EH (cell line): ENCODE measurements at places on chromosomes 7 and 10.

DNA sequence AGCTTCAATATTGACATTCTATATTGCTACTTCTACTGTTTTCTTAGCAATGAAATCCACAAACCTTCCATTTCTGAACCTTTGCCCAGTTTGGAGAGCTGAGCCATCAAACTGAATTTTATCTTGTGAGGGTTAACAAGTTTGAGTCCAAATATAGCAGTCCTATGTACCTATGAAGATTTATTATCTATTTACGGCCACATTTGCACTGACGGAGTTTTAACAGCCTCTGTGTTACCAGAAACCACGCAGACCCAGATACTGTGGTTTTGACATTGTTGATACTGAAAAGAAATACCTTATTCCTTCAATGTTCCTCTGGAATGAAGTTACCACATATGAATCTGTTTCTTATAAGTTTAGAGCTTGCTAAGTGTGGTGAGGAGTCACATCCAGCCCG, 172.6 kb downstream of the FGFR2 start:
- DNase-seq, result no peak

- DNase-seq, result peak; percentile 64
These were observed 144.4 kb downstream of the DYNC1I1 start for GRCh38 chr7:95916573-95917297.

DNA sequence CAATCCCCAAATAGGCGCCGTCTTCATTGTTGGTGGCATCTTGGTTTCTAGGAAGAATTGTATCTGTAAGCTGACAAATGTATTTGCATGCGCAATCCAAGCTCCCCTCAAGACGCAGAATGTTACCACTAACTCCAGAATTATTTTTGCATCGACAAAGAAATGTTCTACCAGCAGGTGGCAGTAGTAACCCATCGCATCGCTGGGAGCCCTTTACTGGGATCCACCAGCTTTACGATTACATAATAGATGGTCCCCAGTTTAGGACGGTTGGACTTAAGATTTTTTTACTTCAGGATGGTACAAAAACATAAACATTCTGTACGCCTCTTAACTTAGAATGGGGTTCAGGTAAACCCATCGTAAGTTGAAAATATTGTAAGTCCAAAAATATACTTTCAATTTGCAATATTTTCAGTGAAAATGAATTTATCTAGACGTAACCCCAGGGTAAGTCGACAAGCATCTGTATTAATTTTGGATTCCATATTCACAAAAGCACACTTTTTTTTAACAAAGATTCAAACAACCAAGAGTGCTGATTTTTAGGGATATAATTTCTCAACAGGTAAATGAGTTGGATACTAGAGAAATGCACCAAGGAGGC, 114.0 kb upstream of the COBL start:
- peak; percentile 31 for DNase-seq

DNA sequence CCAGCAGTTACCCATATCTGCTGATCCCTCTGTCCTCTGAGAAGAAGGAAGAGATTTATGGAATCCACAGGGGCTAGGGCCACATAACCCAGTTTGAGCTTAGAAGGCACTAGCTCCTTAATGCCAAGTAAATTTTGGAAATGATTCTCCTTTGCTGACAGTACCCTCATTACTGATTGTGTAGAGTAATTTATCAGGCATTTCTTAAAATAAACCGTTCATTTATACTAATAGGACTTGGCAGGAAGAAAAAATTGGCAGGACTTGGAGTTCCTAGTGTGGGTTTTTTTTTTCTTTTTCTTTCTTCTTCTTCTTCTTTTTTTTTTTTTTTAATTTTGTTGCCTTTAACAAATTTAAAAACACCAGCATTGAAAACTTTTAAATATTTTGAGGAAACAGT, 645.7 kb downstream of the SUGCT start:
- peak; percentile 43 for DNase-seq

- DNase-seq, result no peak
These were observed 30.1 kb downstream of the LDB3 start for GRCh38 chr10:86698207-86698940.

DNA sequence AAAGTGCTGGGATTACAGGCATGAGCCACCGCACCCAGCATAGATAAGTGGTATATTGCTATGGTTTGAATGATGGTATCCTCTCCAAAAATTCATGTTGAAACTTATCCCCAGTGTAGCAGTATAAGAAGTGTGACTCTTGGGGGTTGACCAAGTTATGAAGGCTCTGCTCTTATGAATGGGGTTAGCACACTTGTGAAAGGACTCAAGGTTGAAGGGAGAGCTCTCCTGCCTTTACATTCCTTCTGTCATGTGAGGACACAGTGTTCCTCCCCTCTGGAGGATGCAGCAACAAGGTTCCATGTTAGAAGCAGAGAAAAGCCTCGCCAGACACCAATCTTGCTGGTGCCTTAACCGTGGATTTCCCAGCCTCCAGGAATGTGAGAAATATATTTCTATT, 58.0 kb downstream of the ADK start:
- no peak for DNase-seq

GRCh38 chr7:127955051-127955531, 76.1 kb downstream of the LRRC4 start:
- no peak for DNase-seq

DNA sequence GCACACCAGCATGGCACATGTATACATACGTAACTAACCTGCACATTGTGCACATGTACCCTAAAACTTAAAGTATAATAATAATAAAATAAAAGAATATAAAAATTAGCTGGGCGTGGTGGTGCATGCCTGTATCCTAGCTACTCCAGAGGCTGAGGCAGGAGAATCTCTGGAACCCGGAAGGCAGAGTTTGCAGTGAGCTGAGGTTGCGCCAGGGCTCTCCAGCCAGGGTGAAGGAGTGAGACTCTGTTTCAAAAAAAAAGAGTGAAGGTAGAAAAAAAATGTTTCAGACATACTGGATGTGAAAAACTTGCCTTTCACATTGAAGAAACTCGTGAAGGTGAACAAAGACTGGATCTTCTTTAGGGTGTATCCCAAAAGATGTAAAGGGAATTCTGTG, 26.7 kb downstream of the TSPAN14 start:
- no peak for DNase-seq
